C1 segment of cervical spinal cord (tissue), 14 donors: ENCODE measurements at places on chromosomes 4 and X.

DNA sequence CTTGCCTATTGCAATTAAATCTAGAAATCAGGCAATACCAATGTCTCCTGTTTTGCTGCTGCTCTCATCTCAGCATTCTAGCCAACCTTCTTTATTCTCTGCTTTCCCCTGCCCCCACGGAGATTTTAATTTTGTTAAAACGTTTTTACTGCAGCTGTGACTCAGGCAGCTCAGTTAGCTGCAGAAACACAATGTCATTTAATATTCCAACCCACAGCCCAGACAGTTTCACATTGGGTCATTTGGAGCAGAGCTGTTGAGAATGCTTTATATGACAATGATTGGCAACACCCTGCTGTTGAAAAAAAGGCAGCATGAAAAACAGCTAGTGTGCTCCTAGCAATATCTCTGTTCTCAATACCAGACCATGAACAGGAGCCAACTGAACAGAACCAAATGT, 12.6 kb upstream of the SLC10A4 start:
- DNase-seq = no peak

- DNase-seq = no peak
Measured at GRCh38 chrX:19752043-19752442, 135.4 kb downstream of the SH3KBP1 start.

DNA sequence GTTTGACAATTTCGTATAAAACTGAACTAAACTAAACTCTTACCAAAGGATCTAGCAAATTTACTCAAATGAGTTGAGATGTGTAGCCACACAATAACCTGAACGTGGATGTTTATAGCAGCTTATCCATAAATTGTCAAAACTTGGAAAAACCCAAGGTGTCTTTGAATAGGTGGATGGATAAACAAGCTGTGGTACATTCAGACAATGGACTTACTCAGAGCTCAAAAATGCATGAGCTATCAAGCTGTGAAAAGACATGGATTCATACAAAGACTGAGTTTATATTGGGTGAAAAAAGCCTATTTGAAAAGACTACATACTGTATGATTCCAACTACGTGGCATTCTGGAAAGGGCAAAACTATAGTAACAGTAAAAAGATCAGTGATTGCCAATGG, 69.5 kb downstream of the LARP1B start:
- no peak for DNase-seq

DNA sequence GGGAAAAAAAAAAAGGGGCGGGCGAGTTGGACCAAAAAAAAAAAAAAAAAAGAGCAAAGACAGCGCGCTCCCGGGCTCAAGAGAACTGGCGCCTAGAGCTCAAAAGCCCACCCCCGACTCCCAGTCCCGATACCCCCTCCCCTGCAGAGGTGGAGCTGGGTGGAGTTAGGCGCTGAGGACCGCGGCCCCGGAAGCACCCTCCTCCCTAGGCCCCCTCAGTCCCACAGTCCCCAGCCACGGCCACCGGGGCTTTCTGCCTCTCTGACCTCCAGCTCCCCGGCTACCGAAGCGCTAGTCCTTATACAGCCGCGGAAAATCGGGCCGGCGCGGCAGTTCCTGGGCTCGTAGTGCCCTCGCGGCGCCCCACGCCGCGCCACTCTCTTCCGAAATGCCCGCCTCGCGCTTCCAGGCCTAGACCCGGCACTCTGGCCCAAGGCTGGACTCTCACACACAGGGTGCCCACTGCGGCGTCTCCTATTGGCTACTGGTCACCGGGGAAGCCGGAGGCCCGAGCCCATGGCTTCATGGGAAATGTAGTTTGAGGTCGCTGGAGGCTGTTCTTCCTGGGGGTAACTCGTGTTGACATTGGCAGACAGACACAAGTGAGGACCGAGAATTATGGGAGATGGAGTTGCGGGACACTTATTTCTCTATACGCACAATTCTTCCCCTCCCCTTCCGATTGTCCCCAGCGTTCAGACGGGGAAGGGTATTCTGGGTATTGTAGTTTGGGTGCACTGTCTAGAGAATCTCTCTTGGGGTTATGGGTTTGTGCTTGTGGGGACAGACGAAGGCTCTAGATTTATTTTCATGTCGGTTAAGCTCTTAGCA, at the start of gene ENOX2:
TSS of gene ENOX2 (minus strand) at position 427 of the 831 bp plus-strand sequence. CDS start 199,993 bp downstream, outside the sequence.
- DNase-seq = peak; percentile 83

DNA sequence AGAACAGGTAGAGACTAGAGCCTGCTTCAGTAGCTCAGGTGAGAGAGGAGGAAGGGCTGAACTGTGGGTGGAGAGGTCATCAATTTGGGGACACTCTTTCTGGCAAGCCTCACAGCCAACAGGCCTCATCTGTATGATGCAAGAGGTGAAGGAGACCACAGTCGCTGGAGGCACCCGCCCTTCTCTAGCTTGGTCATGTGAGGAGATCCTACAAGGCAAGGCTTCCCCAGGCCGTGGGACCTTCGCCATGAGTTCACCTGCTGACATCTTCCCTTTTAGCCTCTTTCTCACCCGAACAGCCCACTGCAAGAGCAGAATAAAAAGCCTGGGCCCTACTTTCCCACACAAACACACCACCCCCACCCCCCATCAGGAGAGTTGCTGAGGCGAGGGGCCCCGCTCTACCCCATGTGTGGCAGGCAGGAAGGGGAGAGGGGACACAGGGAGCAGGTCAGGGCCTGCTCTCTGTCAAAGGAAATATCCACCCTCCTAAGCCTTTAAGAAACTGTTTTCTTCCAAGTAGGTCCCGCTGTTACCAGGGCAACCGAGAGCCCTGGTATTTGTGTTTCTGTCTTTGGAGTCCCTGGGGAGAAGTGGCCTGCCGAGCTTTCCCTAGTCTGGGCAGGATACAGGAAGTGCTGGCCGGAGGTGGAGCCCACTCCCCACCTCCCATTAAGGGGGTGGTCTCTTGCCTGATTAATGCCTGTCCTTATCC, 8.1 kb downstream of the RTL5 start:
- DNase-seq = no peak

- DNase-seq = no peak
Measured at GRCh38 chr4:138222046-138222445, 20.1 kb downstream of the SLC7A11 start.

DNA sequence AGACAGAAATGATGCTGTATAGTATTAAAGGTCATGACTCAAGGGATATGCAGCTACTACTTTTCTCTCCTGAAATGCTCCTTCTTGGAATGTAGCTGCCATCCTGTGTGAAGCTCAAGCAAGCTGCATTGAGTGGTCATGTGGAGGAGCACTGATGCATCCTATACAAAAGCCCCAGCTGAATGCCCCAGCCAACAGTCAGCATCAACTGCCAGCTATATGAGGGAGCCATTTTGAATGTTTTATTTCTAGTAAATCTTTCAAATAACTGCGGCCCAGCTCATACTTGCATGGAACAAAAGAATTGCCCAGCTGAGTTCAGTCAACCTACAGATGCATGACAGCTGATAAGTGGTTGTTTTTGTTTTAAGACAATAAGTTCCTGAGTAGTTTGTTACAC, 165.0 kb upstream of the GEMIN8 start:
- no peak for DNase-seq

DNA sequence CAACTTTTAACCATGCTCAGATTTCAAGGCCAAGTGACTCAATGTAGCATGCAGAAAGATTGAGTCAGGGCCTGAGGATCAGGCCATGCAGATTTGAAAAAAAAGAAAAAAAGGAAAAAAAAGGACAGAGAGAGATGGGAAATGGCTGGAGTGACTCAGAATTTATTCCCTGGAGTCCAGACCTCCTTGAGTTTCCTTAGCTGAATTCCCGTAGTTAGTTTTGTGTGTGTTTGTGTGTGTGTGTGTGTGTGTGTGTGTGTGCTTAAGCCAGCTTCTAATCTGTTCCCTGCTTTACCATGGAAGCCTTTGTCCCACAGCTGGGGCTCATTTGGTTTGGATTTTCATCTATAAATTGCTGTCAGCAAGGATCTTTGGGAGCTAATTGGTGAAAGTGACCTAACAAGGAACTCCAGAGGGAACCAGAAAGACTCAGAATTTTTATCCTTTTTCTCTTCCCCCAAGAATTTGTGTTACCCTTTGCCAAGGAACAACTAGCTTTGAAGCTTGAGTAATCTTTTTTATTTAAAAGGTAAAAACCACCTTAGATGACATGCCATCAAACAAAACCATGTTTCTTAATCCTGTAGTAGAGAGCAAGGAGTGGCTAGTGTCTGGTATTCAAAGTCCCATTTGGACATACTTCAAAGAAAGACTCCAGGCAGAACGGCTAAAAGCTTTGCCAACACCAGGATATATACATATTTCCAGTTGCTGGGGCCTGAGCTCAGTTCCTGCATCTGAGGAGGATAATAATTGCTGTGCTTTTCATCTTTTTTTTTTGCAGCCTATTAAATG, 109.0 kb upstream of the DDIT4L start:
- no peak for DNase-seq

- DNase-seq = no peak
Measured at GRCh38 chrX:39258331-39258730, 457.1 kb downstream of the MID1IP1 start.

DNA sequence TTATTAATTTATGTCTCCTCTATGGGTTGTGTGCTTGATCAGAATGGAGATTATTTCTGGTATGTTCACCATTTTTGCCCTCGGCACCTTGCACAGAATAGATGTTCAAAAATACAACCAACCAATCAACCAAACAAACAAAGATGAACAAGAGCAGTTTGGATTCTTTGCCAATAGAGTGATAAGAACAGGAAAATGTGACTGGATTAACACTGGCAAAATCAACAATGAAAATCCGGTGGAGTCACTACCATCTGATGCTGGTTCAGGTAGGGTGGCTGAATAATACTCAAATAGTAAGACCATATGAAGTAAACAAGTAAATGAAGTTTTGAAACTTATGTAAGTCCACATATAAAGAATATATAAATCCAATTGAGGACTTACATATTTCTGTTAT, 685.0 kb upstream of the EPHA5 start:
- DNase-seq = no peak

GRCh38 chr4:120070196-120070595, 3.5 kb upstream of the MAD2L1 start:
- DNase-seq = no peak
